ENCODE measurements at places on chromosomes 13 and 19.

GRCh38 chr19:10555610-10555973 is 10.2 kb downstream of the KRI1 start:
- DNase-seq = no peak

- DNase-seq = no peak
These were observed 3.8 kb upstream of the IFNL4 start for GRCh38 chr19:39252458-39252857.

GRCh38 chr13:51360489-51360888 is 21.0 kb downstream of the SERPINE3 start:
- DNase-seq = no peak

- DNase-seq = no peak
These were observed 13.3 kb downstream of the KLF2 start for GRCh38 chr19:16337809-16338469.

DNA sequence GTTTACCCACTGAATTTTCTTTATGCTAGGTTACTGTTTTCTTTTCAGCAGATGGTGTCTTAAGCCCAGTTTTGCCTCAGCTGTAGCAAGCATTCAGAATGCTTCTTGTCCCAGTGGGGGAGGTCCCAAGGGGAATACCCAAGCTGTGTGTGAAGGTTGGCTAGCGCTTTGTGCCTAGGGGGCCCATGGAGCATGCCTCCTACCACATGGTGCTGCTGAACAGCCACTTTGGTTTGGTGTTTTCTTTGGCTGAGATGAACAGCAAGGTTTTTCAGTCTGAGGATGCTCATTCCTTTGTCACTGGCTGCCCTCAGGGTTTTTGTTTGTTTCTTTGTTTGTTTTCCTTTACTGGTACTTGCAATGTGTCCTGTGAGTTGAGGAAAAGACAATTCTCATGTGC is 99.0 kb downstream of the PCDH20 start:
- DNase-seq = no peak

- no peak for DNase-seq
These were observed 44.9 kb downstream of the C13orf46 start for GRCh38 chr13:113928685-113929627.

- DNase-seq = no peak
These were observed 19.3 kb downstream of the PALM start for GRCh38 chr19:728011-728410.

- DNase-seq = no peak
These were observed 450 bp downstream of the SELENOW start for GRCh38 chr19:47778954-47779351.

DNA sequence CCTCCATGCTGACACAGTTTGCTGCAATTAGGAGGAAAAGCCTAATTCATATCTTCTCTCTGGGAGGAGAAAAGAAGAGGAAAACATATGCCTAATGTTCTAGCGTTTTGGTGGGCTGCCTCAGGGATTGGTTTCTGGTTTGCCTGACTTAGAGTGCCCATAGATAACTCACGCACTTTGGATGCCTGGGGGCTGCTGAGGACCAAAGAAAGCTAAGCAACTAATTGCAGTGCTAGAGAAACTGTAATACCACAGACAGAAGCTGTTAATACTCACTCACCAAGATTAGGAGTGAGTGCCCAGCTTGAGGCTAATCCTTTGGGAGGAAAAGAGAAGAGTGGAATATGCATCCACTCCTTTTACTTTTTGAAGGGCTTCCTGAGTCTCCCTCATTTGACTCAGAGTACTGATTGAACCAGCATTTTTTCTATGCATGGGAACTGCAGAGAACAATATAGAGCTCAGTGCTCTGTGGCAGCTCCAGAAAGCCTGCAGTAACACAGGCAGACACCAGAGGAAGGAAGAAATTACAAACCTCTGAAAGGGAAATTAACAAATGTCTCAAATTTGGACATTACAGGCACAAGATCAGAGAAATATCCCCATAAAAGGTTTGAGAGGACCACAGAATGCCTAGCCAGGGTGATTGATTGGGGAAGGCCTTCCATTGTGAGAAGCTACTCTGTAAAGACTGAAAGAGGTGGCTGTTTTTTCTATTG is 666.4 kb downstream of the OLFM4 start:
- no peak for DNase-seq

DNA sequence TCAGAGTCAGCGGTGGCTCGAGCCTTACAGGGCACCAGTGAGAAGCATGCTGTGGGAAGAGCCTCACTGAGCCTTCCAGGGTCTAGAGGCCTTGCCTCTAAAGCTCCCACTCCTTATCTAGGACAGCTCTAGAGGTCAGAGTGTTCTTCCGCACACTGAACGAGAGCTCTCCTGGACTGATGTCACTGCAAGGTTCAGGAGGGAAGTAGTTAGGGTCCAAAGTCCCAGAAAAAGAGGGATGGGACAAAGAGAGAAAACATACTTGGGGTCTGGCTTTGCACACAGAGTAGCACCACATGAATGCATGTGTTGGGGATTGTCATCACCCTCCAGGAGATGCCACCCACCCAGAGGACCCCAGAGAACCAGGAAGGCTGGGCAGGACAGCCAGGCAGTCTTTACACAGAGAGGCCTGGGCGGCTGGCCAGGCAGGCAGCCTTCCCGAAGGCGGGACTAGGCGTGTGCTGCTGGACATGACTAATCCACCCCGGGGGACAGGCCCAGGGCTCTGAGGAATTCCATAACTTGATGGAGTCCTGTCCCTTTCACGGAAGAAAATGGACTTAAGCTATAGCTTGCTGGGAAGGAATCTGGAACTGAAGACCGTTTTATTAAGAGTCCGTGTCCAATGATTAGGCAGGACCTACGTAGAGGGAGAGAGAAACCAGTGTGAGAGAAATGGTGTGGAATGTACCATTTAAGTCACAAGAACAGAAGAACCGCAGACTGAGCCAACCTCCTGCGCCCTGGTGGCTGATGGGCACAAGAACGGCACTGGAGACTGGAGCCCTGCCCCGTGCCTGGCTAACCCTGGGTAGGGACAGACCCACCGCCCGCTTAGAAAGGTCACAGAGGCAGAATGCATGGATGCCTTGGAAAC is 16.6 kb upstream of the EPHX3 start:
- no peak for DNase-seq

DNA sequence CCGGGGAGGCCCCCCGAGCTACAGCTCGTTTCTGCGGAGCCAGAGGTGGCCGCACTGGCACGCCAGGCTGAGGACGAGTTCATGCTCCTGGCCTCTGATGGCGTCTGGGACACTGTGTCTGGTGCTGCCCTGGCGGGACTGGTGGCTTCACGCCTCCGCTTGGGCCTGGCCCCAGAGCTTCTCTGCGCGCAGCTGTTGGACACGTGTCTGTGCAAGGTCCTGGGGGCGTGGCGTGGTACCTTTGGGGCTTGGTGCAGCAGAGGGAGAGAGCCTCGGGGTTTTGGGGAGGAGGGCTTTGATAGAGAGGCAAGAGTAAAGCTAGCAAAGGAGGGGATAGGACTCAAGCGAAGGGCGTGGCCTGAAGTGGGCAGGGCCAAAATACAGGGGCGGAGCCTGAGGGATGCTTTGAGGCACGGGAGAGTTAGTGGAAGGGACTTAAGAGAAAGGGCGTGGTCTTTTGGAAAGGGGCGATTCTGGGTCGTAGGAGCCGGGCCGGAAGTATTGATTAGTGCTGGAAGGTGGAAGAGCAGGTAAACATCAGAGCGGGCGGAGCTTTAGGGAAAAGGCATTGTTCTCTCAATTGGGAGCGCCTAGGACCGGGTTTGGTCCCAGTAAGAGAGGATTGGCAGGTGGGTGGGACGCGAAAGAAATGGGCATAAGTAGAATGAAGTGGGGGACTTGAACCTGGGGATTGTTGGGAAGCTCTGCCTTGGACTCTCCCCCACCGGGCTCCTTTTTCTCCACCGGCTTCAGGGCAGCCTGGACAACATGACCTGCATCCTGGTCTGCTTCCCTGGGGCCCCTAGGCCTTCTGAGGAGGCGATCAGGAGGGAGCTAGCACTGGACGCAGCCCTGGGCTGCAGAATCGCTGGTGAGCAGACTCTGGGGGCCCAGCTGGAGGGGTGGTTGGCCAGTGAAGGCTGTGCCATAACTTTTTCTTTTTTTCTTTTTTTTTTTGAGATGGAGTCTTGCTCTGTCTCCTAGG is 1.2 kb downstream of the PPM1N start:
- no peak for DNase-seq

- DNase-seq = no peak
These were observed 7.3 kb upstream of the SBK3 start for GRCh38 chr19:55552620-55553019.

DNA sequence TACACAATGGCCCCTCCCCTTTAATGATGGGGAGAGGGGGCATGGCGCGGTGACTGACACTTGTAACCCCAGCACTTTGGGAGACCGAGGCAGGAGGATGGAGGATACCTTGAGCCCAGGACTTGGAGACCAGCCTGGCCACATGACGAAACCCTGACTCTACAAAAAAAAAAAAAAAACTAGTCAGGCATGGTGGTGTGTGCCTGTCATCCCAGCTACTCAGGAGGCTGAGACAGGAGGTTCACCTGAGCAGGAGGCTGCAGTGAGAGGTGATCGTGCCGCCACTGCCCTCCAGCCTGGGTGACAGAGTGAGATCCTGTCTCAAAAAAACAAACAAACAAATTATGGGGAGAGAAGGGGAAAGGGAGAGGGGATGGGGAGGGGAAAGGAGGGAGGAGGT is 13.8 kb upstream of the ZBTB7A start:
- DNase-seq = no peak
